ENCODE measurements at places on chromosomes 7 and 10.

- no peak for DNase-seq
Observed at GRCh38 chr7:93018716-93019115, 99.1 kb downstream of the SAMD9 start.

DNA sequence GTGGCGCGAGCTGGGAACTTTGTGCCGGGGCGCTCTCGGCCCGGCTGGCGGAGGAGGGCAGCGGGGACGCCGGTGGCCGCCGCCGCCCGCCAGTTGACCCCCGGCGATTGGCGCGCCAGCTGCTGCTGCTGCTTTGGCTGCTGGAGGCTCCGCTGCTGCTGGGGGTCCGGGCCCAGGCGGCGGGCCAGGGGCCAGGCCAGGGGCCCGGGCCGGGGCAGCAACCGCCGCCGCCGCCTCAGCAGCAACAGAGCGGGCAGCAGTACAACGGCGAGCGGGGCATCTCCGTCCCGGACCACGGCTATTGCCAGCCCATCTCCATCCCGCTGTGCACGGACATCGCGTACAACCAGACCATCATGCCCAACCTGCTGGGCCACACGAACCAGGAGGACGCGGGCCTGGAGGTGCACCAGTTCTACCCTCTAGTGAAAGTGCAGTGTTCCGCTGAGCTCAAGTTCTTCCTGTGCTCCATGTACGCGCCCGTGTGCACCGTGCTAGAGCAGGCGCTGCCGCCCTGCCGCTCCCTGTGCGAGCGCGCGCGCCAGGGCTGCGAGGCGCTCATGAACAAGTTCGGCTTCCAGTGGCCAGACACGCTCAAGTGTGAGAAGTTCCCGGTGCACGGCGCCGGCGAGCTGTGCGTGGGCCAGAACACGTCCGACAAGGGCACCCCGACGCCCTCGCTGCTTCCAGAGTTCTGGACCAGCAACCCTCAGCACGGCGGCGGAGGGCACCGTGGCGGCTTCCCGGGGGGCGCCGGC is 870 bp downstream of the FZD1 start:
- no peak for DNase-seq

DNA sequence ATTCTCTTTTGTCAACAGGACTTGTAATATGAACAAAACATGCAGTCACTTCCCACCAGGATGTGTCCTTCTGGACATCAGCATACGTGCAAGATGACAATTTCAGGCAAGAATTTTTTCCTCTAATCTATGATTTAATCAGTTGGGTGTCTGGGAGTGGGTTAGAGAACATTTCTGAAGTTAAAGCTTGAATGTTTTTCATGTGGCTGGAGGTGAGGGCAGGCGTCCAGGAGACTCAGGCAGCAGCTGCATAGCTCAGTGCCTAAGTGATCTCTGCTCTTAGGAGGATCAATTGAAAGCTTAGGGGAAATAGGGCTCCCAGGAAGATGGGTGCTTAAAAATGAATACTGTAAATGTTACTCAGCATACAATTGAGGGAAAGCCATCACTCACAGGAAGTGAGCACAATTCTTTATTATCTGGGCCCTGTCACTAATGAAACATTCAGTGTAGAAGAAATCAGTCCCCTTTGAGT is 457.6 kb upstream of the KLF6 start:
- DNase-seq, result no peak

- no peak for DNase-seq
Observed at GRCh38 chr10:94293354-94293753, 69.4 kb downstream of the NOC3L start.

DNA sequence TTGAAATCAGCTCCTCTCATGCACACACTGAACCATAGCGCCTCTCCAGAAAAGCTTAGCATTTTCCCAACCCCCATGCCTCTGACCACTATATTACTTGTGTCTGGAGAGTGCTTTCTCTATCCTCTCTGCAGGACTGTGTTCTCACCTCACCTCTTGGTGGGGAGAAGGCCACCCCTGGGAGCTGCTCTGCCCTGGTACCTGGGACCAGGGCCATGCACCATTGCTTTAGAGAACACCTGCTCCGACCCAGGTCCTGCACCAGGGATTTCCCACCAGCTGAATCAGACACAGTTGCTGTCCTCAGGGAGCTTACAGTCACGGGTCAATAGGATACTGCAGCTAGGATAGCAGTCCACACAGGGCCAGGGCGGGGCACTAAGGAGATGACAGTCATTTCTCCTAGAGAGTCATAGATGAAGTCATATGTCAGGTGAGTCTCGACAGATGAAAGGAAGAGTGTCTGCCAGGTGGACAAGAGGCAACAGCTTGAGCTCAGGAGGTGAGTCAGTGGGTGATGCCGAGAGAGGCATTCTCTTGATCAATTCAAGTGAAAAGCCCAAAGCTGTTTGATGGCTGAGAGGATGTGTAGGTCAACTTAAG is 619 bp upstream of the LMTK2 start:
- DNase-seq, result no peak

All from SIG-M5 (cell line).